Cerebellar cortex (tissue), 1 donor: ENCODE measurements at places on chromosomes 2 and 18.

GRCh38 chr2:37842732-37843440 lies 82.2 kb upstream of the RMDN2 start:
- no peak for DNase-seq

- DNase-seq: no peak
These were observed 101.1 kb downstream of the HS1BP3 start for GRCh38 chr2:20549691-20550348.

- DNase-seq: no peak
These were observed 159.6 kb upstream of the NOSTRIN start for GRCh38 chr2:168642873-168643272.

DNA sequence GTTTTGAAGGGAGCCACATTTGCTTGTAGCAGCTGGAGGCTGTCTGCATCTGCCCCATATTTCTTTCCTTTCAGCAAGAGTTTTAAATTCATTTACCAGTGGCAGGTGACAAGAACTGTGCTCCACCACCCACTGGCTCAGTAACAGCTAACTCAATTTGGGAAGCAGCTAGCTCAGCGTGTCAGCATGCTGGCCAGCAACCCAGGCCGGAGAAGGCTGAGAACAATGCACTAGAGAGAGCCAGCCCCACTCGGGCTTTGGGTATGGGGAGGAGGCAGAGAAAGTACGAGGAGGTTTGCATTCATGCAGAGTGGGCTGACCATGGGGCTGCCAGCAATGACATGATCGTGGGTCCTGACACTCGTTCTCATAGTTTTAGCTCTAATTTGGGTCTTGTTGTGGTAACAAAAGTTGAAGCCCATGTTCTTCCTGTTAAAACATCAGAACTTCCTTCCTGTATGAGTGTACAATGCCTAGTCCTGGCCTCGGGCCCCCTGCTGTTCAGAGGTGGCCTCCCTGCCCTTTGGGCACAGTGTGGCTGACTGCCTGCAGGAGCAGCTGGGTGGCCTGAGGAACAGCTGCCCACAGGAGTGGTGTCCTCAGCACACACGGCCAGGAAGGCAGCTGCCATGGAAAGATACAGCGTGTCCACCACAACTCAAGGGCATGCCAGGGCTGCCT lies 23.0 kb downstream of the CDC42EP3 start:
- DNase-seq: no peak

GRCh38 chr2:182426918-182427240 lies at the start of gene PDE1A:
Gene PDE1A (minus strand): TSS chr2:182427036.
- DNase-seq: no peak
